Right lobe of liver (tissue), 6 donors: ENCODE measurements at places on chromosomes 5 and 9. TPM values are rescaled to one million over a fixed set of nuclear protein-coding genes. Genes with fewer than 3 reads are reported as not detected.
A peak's percentile ranks its signal among the peaks of the same experiment; 100 is the strongest.

FCN2 gene
- 46.6 TPM for total RNA-seq

HEMGN gene
- total RNA-seq = 2.9 TPM

PCDHGB6 gene
- total RNA-seq = 1.9 TPM

SPATA31A6 gene
- total RNA-seq = not detected

CACNA1B gene
- total RNA-seq = not detected

TAL2 gene
- 0.56 TPM for total RNA-seq

KCNN2 gene
- total RNA-seq = 12.0 TPM

PAX5 gene
- not detected for total RNA-seq

ARL10 gene
- total RNA-seq = 1.0 TPM

NIM1K gene
- 0.06 TPM for total RNA-seq

FGF18 gene
- not detected for total RNA-seq

DNA sequence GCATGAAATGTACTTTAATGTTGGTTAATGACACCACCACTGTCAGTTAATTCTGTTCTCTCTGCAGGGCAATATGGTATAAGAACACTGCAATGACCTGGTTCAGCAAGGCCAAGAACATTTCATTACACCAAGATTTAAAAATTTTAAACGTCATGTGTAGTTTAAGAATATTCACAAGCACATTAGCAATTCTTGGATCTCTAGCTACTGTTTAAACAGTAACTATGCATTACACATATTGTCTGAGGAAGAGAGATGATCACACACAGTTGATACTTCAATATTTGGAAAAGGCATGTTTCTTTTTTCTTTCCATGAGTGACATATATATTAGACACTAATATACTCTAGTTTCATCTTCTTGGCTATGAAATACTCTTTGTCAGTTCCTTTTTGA lies 143.0 kb downstream of the ADAMTS12 start:
- no peak for DNase-seq

DNA sequence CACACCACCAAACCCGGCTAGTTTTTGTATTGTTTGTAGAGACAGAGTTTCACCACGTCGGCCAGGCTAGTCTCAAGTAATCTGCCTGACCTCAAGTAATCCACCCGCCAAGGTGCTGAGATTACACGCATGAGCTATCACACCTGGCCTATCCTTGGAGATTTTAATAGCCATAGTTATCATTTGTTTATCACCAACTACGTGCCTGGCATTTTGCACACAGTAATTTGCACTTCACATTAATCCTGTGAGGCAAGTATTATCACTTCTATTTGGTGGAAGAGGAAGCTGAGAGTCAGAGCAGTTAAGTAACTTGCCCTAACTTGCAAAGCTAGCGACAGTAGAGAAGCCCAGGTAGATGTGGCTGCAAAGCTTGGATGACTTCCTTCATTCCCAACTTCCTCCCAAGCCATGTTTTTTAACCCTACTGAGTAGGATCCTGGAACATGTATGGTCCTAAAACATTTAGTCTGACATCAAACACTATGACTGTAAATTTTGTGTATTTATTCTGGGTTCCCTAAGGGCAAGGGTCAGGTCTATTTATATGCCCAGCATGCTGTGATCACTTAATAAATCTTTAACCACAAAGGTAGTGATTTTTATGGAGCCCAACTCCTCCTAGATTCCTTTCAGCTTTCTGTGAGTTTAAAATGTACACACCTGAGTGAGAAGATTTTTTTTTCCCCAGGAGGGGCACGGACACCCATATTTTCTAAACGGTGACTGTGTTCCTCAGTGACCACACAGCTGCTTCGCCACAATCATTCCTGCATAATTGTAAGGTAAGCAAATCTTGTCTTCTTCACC lies 100.2 kb upstream of the RAI14 start:
- no peak for DNase-seq

- no peak for DNase-seq
These were observed 94.1 kb upstream of the CACNA1B start for GRCh38 chr9:137783521-137783920.

DNA sequence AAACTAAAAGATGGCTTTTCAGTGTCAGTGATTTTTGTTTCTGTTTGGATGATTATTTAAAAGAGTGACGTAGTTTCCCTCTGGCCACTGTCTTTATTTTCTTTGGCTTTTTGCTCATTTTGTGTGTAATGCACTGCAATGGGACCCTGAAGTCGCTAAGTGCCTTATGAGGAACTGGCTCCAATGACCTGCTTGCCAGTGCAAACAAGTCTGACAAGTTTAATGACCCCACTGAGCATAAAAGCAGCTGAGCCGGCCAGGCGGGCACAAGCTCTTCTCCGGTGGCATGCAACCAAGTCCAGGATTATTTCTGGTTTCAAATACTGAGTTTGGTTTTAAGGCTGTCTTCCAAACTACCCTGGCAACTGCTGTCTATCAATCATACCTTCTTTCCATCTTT lies 15.6 kb upstream of the GNA14 start:
- DNase-seq = peak; percentile 81

DNA sequence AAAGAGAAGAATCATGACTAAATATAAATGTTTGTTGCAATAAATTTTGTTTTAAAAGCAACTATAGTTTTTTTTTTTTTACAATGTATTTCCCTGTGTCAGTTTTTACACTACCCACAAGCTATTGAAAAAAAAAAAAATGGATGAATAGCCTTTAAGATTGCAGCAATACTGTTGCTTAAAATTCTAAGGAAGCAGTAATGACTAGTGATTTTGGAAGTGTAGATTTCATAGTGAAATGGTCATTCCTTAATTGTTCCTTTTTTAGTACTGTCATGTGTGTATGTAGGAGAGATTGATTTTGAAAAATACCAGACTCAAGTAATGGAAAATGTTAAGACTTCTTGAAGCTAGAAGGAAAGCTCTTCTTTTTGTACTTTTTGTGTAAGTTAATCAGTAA lies 53.1 kb downstream of the NDUFS4 start:
- no peak for DNase-seq

GRCh38 chr5:44933686-44934085 lies 124.9 kb downstream of the MRPS30 start:
- no peak for DNase-seq

DNA sequence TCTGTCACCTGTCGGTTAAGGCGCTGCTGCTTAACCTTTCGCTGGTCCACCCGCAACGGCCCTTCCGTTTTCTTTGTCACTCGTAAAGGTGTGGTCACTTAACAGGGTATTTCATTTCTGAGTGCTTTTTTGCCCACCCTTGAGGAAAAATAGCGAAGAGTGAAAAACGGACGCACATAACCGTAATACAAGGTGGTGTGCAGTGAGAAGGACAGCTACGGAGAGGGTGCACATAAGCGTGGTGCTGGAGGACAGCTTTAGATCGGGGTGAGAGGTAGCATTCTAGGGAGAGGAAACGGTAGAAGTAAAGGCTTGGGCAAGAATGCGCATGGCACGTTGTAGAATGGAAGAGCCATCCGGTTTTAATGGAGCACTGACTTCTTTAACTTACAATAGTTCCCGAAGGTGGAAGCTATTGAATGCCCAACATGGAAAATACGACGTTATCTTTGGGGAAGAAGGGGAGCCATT lies 761 bp downstream of the CCT5 start:
- no peak for DNase-seq

DNA sequence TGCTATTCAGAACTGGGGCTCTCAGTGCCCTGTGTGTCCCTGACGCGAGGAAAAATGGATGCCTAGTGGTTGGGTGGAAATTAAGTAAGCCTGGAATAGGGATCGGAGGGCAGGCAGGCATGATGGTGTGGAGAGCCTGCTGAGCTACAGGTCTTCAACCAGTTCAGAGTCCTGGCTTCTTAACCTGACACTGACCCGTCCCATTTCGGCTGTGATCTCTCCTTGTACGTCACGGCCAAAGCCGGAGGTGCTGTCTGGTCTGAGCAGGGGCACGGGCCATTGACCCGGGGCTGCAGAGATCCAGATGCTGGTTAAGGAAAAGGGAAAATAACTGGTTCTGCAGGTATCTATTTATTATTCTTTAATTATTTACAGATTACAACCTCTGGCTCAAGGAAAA lies 27.9 kb downstream of the RHOBTB3 start:
- peak; percentile 91 for DNase-seq

DNA sequence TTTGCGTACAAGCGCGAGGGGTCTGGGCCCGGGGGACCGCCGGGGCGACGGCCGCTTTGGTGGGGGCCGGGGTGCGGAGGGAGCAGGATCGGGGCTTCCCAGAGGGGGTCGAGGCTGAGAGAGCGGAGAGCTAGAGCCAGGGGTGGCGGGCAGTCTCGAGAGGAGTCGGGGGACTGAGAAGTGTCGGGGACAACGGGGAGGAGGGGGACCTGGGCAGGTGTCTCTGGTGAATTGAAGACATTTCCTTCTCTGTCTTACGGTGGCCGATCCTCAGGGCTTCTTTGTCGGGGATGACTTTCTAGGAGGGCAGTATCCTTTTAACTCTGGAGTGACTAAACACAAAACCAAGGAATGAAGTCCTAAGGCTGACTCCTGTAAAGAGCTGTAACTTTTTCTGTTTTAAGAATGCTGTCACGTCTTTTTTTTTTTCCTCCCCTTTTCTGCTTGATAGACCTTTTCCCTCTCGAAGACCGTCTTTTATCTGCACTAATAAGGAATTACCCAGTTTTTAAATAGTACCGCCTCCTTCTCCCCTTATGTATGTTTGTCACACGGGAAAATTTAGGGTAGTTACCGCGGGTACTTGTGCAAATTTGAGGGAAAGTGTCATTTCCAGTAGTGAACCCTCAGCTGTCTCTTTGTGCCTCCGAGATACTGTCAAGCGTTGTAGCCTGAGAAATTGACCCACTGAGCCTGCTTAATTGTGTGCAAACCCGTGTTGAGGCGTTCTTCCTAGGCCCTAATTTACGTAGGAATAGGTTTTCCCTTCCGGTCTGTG lies 822 bp downstream of the DENND4C start:
- no peak for DNase-seq

DNA sequence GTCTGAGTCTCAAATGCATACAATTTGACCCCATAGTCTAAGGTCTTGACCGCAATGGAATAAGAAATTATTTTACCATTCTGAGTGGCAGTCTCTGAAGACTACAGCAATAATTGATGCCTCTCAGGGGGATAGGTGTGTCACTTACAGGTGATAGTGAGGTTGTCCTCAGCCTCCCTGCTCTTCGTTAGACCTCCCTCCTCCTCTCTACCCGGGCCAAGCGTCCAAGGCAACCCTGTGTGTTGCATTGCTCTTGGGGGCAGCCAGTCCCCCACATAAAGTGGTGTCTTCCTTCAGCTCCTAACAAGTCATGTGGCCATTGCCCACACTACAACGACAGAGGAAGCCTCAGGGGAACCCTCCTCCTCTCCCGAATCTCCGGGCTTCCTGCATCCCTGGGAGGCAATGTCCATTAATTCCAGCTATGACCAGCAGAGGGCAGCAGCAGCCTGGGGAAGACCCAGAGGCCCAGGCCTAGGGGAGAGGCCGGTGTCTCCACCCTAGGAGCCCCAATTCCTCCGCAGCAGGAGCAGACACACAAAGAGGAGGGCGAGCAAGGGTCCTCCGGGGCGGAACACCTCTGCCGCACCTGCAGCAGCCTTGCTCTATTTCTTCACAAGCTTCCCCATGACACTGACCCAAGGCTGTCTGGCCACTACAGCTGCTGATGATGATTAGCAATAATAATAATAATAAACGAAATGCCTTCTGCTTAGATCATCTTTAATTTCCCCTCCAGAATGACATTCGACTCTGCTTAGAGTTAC lies 134.8 kb downstream of the KCNIP1 start:
- DNase-seq = peak; percentile 67

- DNase-seq = no peak
These were observed 35.4 kb downstream of the CXXC5 start for GRCh38 chr5:139683295-139684271.

DNA sequence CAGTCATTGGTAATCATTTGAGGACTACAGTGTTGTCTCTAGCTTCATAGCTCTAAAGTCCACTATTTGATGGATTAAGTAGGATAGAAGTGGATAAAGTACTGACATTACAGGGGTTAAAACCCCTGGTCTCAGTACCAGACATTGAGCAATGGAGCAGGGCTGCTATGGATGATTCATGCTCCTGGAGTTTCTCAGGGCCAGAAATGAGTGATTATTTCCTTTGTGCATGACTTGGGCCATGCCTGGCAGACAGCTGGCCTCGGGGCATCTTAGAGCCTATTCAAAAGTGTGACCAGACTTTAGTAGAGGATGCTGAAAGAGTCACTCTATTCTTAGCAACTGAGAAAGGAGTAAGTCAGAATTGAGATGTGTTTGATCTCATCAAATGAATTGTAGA lies 350.7 kb upstream of the TLE4 start:
- no peak for DNase-seq
